Thymus (tissue), 14 donors: ENCODE measurements at places on chromosomes 12 and 14.

DNA sequence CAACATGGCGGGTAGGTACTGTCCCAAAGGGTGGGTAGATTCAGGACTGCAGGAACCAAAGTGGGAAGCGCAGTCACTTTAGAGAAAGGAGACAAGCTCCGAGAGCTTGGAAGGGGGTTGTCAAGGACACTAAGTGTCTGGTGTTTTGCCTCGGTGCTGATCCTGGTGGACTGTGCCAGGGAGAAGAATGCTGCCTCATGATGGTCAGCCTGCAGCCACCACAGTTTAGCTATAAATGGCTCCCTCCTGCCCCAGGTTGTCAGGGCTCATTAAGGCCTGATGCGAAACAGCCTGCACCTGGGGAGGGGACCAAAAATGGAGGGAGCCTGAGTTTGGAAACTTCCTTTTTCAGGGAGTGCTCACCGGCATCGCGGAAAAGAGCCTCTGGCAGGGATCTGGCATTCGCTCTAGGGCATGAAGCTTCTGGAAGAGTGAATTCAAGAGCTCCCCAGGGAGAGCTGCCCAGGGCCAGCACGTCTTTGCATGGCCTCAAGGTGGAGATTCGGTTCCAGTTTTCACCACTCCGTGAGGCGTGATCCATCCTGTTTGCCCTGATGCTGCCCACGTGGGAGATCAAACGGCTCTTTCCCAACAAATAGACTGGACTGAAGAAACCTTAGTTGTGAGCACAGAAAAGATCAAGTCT, 164.0 kb downstream of the FOXN3 start:
- H3K4me1 ChIP-seq = peaks cover 20% of the 10 kb centered on the region
- no peak for DNase-seq
- no peak overlapping the region for H3K4me3 ChIP-seq
- H3K27ac ChIP-seq = no peak overlapping the region
- peaks cover 8% of the 10 kb centered on the region for H3K36me3 ChIP-seq
- H3K27me3 ChIP-seq = no peaks in the 10 kb centered on the region

DNA sequence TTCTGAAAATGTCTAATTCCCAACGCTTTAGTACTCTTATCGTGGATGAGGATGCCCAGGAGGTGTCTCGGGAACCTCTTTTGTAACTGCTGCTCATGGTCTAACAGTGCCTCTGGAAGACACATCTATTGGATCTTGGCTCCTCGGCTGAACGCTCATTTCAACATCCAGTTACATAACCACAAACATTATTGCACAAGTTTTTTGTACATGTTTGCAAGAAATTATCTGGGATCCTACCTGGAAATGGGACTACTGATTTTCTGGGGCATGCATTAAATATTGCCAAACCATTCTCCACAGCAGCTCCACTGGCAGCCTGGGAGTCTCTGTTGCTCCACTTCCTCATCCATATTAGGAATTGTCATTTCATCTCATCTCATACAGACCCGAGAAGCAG, 117.5 kb upstream of the EVL start:
- H3K36me3 ChIP-seq = no peaks in the 10 kb centered on the region
- no peak for DNase-seq
- no peak overlapping the region for H3K4me3 ChIP-seq
- peaks cover 5% of the 10 kb centered on the region for H3K27me3 ChIP-seq
- no peaks in the 10 kb centered on the region for H3K4me1 ChIP-seq

GRCh38 chr14:21258889-21259787, 10.1 kb downstream of the HNRNPC start:
- no peak overlapping the region for H3K4me3 ChIP-seq
- no peak for DNase-seq
- no peaks in the 10 kb centered on the region for H3K27me3 ChIP-seq
- H3K27ac ChIP-seq = no peak overlapping the region
- peaks cover 16% of the 10 kb centered on the region for H3K4me1 ChIP-seq

GRCh38 chr12:108257004-108257403, 82.1 kb downstream of the CMKLR1 start:
- no peaks in the 10 kb centered on the region for H3K27me3 ChIP-seq
- no peaks in the 10 kb centered on the region for H3K36me3 ChIP-seq
- H3K27ac ChIP-seq = no peak overlapping the region
- no peak for DNase-seq

DNA sequence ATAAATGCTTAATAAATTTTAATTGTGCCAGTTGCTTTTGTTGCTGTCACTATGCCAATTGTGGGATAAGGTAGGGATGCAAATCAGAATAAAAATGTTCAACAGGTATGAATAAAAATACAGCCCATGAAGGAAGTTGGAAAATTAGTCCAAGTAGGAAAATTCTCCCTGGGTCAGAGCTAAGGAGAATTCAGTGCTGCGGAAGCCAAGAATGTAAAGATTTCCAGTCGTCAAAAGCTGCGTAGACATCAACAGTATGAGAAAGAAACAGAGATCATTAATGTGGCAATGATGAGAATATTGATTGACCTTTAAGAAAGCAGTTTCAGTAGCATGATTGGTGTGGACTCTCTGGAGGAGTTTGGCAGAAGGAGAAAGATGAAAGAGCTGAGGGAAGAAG, 87.9 kb downstream of the PLEKHA5 start:
- no peak overlapping the region for H3K4me3 ChIP-seq
- H3K27ac ChIP-seq = no peak overlapping the region
- no peak for DNase-seq
- H3K4me1 ChIP-seq = no peaks in the 10 kb centered on the region
- H3K27me3 ChIP-seq = no peaks in the 10 kb centered on the region

DNA sequence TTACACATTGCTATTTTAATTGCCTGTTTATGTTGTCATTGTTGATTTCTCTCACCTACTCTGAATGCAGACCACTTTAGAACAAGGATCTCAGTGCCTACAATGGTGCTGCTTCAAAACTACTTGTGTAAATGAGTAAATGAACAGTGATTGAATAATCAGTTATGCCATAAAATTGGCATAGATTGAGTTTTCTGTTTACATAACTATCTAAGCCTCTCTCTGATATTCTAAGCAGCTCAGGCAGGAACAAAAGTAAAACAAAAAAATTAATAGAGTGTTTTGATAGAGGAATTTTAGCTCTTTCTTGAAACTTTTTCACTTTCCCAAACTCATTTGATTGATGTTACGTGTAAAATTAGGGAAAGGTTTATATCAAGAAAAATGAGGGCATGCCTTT, 232.3 kb upstream of the KITLG start:
- H3K36me3 ChIP-seq = no peaks in the 10 kb centered on the region
- no peak overlapping the region for H3K27ac ChIP-seq
- DNase-seq = no peak
- no peak overlapping the region for H3K4me3 ChIP-seq
